SW 1271 (cell line): ENCODE measurements at places on chromosomes 6 and 20.

GRCh38 chr20:33757046-33757445, 25.2 kb downstream of the ZNF341 start:
- no peak for DNase-seq

DNA sequence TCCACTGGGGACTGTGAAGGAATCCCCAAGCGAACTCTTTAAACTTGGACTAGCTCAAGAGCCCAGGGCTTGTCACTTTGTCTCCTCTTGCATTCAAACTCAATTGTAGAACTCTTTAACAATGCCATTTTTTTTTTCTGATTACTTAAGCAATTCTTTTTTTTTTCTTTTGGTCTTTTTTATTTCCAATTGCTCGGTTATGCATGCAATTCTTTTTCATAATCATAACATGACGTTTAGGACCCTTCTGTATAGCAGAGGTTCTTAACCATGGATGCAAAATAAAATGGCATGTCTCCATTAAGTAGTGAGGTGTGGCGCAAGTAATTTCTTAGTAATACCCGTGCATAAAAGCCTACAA, 466 bp upstream of the BFSP1 start:
- peak; percentile 57 for DNase-seq

GRCh38 chr6:131216246-131216645, 81.0 kb downstream of the AKAP7 start:
- DNase-seq = no peak

DNA sequence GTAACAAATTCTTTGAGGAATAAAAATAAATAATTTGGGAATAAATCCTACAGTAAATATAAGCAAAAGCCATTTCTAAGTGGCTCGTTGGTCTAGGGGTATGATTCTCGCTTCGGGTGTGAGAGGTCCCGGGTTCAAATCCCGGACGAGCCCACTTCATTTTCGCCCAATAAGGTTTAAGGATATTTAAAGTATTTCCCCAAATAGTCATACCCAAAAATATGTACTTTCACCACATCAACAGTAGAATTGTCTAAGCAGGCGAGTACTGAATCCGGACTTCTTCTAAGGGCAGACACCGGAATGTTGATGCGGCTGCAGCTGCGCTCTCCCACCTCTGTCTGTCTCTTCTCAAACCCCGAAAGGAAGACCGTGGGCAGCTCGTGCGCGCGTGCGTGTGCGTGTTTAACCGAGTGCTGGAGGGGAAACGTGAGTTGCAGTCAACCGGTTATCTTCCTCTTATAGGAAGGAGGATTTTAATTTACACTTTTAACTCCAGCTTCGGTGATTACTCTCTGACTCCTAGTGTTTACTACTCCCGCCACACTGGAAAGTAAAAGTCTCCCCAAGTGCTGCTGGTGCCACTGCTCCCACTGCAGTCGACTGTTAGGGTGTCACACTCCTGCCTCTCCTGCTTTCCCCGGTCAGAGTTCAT, 155.7 kb upstream of the PRSS16 start:
- DNase-seq = peak; percentile 86

DNA sequence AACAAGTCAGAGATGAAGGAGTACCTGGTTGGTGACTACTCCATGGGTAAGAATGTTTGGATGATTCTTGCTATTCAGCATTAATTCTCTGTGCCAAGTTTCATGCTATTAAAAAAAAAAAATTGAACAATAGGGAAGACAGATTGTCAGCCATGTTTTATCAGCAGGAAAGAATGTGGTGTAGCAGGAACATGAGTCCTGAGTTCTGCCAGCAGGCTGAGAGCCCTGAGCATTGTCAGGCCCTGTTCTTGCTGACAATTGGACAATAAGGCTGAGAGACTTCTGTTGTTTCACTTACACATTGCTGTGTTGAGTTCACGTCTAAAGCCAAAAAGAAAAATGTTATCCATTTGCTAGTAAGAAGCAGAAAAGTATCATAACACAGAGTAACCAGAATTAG, 70.4 kb upstream of the SMIM28 start:
- no peak for DNase-seq

DNA sequence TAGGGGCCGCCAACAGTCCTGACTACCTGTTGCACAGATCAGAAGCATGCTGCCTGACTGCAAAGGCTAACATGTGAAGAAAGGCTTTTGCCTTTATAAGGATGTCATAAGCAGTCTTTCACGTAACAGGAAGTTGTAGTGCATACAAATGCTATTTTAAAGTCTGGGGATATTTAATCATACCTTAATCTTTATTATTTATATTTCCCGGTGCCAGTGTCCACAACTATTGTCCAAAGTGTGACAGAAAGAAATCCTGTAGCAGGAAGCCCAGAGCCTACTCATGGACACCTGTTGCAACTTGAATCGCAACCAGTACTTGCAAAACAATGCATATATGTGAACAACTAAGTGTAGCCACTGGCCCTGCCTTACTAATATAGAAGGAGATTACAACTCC, 235.8 kb downstream of the ALDH8A1 start:
- no peak for DNase-seq

DNA sequence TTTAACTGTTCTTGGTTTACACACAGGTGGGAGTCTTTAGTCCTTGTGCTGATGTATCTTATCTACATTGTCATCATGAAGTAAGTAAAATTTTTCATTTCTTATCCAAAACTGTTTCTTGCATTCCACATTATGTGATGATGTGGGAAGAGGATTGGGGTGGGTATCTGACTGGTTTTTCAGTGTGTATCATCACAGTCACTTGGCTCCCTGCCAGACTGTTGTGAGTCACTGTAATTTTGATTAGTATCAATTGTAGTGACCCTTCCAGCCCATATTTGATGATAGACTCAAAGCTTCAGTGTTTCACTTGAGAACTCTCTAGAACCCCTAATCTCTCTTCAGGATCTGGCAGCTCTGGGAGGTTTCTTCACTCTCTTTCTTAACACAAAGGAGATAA, 84.5 kb upstream of the RIN2 start:
- DNase-seq = no peak

GRCh38 chr20:8301655-8302054, 169.6 kb downstream of the PLCB1 start:
- no peak for DNase-seq

DNA sequence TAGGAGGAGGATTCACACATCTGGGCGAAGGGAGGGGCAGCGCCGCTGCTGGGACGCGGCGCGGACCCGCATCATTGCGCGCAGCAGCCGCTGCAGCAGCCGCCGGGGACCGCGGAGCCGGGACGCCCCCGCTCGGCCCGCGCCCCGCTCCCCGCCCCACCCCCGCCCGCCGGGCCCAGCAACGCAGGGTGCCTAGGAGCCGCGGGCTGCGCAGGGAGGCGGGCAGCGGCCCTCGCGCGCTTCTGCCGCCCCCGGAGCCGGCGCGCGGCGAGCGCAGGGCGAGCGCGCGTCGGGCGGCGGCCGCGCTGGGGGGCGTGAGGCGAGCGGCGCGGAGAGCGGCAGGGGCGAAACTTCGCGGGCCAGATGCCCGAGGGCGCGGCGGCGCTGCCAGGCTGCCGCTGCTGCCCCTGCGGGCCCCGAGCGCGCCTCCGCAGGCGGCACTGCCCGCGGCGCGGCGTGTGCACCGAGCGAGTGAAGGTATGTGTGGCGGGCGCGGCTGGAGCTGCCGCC, at the start of gene NKAIN2:
NKAIN2 (plus strand) TSS at position 362 of the 510 bp plus-strand sequence.
- no peak for DNase-seq

- no peak for DNase-seq
Measured at GRCh38 chr6:117907601-117908245, 659 bp downstream of the SLC35F1 start.

DNA sequence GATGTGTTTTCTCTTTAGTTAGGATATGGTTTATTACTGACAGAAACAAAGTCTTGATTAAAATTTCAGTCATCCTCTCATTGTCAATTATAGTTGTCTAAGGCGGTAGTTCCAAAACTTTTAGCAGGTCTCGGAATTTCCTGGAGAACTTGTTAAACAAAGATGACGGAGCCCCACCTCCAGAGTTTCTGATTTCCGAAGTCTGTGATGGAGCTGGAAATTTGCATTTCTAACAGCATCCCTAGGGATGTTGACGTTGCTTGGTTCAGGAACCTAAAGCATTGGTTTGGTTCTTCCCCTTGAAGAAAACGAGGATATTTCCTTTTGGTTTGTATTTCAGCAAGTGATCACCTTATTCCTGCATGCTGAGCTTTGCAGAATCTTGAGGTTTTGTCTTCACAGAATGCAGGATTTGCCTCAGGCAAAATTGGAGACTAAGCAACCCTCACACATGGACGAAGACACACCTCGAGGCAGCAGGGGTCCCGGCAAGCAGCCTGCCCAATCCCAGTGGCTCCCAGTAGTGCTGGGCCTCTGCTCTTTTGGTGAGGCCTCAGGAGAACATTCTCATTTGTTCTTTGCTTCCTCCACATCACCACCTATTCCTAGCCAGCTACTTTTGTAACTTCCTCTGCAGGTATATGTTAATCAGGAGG, 187.1 kb upstream of the PHACTR1 start:
- no peak for DNase-seq

DNA sequence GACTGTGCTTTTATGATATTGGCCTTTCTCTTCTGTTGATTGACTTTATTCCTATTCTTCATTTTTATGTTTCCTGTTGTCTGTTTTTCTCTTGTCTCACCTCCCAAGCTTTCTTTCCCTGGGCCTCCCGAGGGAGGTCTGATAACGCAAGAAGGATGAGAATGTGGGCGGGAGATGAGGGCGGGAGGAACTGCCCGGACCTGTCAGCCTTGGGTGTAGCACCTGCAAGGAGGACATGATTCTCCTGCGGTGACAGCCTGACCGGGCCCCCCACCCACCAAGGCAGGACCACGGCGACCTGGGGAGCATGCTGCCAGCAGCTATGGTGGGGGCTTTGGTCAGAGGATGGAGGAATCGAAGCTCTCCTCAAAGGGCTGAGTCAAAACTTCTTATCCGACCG, 86.9 kb downstream of the PLEKHG1 start:
- no peak for DNase-seq

GRCh38 chr6:7558781-7559180, 17.3 kb downstream of the DSP start:
- no peak for DNase-seq

GRCh38 chr6:166351715-166352285, 9.5 kb upstream of the SFT2D1 start:
- no peak for DNase-seq

DNA sequence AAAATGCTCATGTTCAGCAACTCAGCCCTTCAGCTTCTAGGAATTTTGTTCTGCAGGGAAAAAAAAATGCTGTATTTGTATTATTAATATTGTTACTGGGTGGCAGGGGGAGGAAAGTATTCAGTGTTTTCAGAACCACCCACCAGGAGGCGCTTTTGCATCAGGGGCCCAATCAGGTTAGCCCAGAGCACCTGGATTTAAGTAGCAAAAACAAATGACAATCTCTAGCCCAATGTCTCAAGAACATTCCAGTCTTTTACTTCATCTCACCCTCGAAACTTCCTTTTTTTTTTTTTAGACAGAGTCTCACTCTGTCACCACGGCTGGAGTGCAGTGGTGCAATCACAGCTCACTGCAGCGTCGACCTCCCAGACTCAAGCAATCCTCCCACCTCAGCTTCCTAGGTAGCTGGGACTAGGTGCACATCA, 635 bp upstream of the C20orf203 start:
- peak; percentile 63 for DNase-seq

DNA sequence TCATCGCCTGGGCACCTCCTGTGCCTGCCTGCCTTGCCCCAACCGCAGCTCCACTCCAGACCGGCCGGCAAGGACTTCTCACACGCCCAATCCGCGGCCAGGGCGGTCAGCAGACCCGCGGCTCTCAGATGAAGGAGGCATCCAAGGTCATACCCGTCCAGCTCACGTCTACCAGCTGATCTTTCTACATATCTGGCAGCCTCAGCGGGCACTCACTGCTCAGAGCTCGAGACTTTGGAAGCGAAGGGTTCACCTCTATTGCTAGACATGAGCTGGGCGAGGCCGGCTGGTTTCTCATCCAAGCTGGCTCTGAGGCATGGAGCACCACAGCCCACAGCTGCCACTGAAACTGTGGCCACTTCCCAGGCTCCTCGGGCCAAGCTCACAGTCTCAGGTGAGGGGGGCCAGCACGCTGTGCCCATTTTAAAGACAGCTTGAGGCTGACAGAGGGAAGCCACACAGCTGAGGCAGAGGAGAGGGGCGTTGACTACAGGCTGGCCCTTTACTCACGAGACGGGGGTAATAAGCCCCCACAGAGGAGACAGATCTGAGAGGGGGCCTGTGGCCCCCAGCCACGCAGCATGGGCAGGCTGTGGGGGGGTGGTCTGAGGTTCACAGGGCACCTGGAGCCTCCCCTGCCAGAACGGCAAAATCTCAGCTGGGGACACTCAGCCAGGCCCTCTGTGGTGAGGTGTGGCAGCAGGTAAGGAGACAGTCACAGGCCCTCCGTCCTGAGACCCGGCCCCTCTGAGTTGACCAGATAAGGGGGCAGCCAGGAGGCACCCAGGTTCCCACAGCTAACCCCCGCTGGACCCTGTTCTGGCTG, 2.0 kb downstream of the LAMA5 start:
- no peak for DNase-seq

DNA sequence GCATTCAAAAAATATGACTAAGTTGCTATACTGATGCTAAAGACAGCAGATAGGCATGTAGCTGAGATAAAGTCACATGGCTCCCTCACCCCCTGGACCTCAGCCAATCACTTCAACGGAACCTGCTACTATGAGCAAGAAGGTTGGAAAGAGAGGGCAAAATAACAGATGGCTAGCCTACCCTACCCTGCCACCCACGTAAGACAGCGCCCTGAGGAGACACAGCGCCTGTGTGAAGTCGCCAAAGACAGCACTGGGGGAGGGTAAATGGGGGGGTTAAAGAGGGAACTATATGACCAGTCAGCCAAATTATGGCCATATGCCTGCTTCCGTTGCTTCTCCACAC, 163.2 kb downstream of the RALGAPA2 start:
- no peak for DNase-seq

DNA sequence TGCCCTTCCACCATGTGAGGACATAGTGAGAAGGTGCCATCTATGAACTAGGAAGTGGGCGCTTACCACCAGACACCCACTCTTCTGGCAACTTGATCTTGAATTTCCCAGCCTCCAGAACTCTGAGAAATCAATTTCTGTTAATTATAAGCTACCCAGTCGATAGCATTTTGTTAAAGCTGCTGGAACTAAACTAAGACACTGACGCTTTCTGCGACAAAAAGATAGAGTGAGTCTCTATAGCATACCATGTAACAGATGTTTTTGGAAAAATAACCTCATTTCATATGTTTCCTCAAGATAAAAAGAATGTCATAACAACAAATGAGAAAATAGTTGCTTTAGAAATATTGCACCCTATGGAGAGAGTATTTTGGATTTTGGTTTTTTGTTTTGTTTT, 15.4 kb upstream of the SMIM13 start:
- no peak for DNase-seq

- no peak for DNase-seq
Measured at GRCh38 chr6:168469521-168469920, 28.5 kb downstream of the SMOC2 start.

GRCh38 chr6:20483887-20484497, 50.3 kb upstream of the CDKAL1 start:
- no peak for DNase-seq
